ENCODE measurements at places on chromosomes 4 and X. TPM values are rescaled to one million over a fixed set of nuclear protein-coding genes. Genes with fewer than 3 reads are reported as not detected.

DNA sequence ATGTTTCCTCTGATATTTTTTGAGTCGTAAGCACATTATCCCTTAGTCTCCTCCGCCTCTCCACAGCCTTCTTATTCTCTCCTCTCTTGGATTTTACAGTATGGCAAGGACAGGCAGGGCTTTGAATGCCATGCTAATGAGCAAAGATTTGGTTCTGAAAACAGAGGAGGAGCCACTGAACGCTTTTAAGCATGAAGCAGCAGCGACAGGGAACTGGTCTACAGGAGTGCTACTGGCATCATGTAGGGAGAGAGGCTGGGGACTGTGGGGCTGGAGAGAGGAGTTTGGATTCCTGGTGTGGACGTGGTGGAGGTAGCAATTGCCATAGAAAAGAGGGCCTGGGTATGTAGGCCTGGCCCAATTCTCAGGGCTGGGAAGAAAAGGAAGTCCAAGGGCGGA lies 4.6 kb upstream of the CD99L2 start:
- H3K4me3 ChIP-seq: no peak overlapping the region
- H3K27ac ChIP-seq: no peak overlapping the region
- no peaks in the 10 kb centered on the region for H3K36me3 ChIP-seq
- no peaks in the 10 kb centered on the region for H3K4me1 ChIP-seq
- H3K27me3 ChIP-seq: no peaks in the 10 kb centered on the region

- H3K27ac ChIP-seq: no peak overlapping the region
- no peaks in the 10 kb centered on the region for H3K27me3 ChIP-seq
- DNase-seq: peak; percentile 23
- peak overlapping the region; percentile 31 for H3K4me3 ChIP-seq
- H3K36me3 ChIP-seq: no peaks in the 10 kb centered on the region
Observed at GRCh38 chr4:168631241-168632162, 134.7 kb downstream of the PALLD start.

DNA sequence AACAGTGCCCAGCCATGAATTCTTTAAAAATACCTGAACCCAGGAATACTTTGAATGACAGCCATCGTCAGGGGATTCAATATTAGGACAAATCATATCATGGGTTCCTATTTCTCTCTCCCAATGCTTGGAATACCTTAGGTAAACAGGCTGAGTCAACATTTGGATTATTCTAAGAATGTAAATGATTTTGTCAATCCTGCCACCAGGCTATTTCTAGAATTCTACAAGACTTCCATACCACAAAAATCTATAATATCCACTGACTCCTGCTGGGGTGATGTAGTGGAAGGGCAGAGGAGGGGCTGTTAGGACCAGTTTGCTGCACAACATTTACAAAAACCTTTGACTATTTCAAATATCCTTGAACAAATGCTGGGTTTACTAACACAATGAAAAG lies 65.2 kb downstream of the IGFBP7 start:
- no peaks in the 10 kb centered on the region for H3K36me3 ChIP-seq
- H3K4me3 ChIP-seq: no peak overlapping the region
- no peaks in the 10 kb centered on the region for H3K4me1 ChIP-seq
- no peaks in the 10 kb centered on the region for H3K27me3 ChIP-seq
- H3K27ac ChIP-seq: peak overlapping the region; percentile 14

DNA sequence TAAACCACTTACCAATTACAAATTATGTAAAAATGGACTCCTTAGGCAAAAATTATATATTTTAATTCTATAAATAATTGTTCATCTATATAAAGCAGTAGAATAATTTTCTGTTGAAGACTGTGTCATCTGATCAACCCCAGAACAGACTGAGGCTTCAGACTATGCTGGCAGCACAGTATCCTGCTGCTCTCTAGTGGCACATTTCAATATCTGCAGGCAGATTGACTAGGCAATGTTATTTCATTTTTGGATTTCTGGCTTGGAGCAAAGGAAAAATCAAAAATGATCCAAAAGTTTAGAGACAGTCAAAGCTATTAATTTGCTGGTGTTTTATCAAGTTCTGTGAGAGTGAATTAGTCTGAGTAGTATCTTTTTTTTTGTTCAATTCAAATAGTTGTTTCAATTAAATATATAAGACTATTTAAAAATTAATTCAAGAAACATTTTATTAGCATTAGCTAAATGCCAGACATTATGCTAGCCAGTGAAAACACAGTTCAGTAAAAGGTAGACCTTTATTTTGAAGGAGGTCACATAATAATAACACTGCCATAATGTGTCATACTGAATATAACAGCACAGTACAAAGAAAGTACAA lies 21.3 kb upstream of the SULT1E1 start:
- H3K27me3 ChIP-seq: no peaks in the 10 kb centered on the region
- H3K36me3 ChIP-seq: no peaks in the 10 kb centered on the region
- DNase-seq: peak; percentile 32
- no peaks in the 10 kb centered on the region for H3K4me1 ChIP-seq

- H3K4me3 ChIP-seq: no peak overlapping the region
- H3K36me3 ChIP-seq: no peaks in the 10 kb centered on the region
- no peaks in the 10 kb centered on the region for H3K27me3 ChIP-seq
- no peak overlapping the region for H3K27ac ChIP-seq
- DNase-seq: no peak
- H3K4me1 ChIP-seq: no peaks in the 10 kb centered on the region
Observed at GRCh38 chrX:45166781-45167180, 33.9 kb downstream of the DIPK2B start.

DNA sequence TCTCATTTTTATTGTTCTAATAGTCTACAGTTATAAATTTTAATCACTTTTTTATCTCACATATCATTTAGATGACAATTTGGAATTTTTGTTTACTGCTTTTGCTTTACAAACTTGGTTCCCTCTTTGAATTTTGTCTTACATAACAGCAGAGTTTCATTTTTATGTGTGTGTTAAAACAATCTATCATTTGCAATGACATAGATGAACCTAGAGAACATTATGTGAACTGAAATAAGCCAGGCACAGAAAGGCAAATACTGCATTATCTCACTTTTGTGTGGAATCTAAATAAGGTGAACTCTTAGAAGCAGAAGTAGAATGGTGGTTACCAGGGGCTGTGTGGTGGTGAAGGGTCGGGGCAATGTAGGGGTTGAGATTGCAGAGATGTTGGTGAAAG lies 170.7 kb downstream of the GASK1B start:
- H3K4me1 ChIP-seq: no peaks in the 10 kb centered on the region
- no peak overlapping the region for H3K4me3 ChIP-seq
- H3K27ac ChIP-seq: no peak overlapping the region
- no peaks in the 10 kb centered on the region for H3K27me3 ChIP-seq
- H3K36me3 ChIP-seq: no peaks in the 10 kb centered on the region

GRCh38 chrX:33204889-33205288 lies 6.5 kb downstream of the DMD start:
- H3K27ac ChIP-seq: no peak overlapping the region
- no peak overlapping the region for H3K4me3 ChIP-seq
- H3K27me3 ChIP-seq: no peaks in the 10 kb centered on the region
- no peaks in the 10 kb centered on the region for H3K4me1 ChIP-seq

- H3K4me3 ChIP-seq: no peak overlapping the region
- H3K4me1 ChIP-seq: peaks cover 18% of the 10 kb centered on the region
- no peaks in the 10 kb centered on the region for H3K36me3 ChIP-seq
- no peak for DNase-seq
- H3K27ac ChIP-seq: peak overlapping the region; percentile 6
Observed at GRCh38 chr4:174460684-174461083, 61.6 kb downstream of the HPGD start.

- H3K36me3 ChIP-seq: no peaks in the 10 kb centered on the region
- no peaks in the 10 kb centered on the region for H3K27me3 ChIP-seq
- H3K4me1 ChIP-seq: no peaks in the 10 kb centered on the region
- H3K4me3 ChIP-seq: no peak overlapping the region
- no peak for DNase-seq
Observed at GRCh38 chr4:175125410-175126068, 207.4 kb downstream of the ADAM29 start.

DNA sequence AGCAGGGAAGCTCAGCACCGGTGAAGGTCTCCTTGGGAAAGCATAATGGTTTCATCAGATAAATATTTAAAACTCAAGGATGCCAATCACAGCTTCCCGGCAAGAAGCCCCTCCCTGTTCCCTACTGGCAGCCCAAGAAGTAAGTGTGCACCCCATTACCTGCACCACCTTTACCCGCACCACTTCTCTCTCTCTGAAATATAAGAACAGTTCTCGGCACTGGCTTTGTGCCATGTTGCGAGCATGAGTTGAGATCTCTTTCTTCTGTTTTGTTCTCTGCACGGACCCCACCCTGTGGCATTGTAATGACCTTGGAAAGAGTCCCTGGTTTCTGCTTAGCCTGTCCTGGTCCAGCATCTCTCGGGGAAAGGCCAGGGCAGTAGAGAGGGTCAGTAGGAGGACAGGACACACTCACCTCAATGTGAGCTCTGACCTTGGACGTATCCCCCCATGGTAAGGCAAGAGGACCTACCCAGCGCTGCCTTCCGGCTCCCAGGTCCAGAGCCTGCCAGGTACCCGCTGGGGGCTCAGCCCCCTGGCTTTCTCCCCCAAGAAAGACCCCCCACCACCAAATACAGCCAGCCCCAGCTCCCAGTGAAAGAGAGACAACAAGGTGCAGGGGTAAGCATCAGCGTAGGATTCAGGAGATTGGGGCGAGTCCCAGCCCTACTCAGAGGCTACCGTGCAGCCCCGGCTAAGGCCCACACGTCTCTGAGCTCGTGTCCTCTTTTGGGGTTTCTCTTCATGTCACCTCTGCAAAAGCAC lies 80.7 kb downstream of the PSAPL1 start:
- DNase-seq: peak; percentile 19
- H3K4me3 ChIP-seq: no peak overlapping the region
- no peaks in the 10 kb centered on the region for H3K27me3 ChIP-seq
- H3K27ac ChIP-seq: no peak overlapping the region
- H3K4me1 ChIP-seq: no peaks in the 10 kb centered on the region
- no peaks in the 10 kb centered on the region for H3K36me3 ChIP-seq

DNA sequence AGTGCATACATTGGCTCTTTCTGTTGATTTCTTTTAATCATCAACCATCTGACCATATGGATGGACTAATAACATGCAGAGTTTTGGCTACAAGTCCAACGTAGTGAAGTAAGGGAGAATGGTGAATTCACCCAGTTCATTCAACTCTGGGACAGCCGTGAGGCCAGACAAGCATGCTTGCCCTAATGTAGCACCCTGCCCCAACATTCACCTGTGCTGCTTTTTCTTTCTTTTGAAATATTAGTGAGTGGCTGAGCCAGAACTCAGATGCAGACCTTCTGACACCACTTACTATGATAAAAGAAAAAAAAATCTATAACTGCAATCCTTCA lies 17.5 kb downstream of the ARSJ start:
- H3K4me1 ChIP-seq: peaks cover 5% of the 10 kb centered on the region
- no peak for DNase-seq
- H3K36me3 ChIP-seq: no peaks in the 10 kb centered on the region
- H3K27ac ChIP-seq: no peak overlapping the region
- H3K4me3 ChIP-seq: no peak overlapping the region

DNA sequence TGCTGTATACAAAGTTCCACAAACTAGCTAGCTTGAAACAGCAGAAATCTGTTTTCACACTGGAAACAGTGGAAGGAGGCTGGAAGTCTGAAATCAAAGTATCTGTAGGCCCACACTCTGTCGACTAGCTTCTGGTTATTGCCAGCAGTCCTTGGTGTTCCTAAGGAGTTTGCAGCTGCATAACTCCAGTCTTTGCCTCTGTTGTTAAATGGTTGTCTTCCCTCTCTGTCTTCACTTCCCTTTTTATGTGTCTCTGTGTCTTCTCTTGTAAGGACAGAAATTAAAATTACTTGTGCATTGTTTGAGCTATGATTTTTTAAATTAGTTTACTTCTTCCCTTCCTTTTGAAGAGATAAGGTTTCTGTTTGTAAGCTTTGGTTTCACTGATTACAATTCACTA lies 8.2 kb downstream of the MTHFD2L start:
- no peaks in the 10 kb centered on the region for H3K36me3 ChIP-seq
- DNase-seq: no peak
- H3K27me3 ChIP-seq: no peaks in the 10 kb centered on the region
- H3K4me3 ChIP-seq: no peak overlapping the region

DNA sequence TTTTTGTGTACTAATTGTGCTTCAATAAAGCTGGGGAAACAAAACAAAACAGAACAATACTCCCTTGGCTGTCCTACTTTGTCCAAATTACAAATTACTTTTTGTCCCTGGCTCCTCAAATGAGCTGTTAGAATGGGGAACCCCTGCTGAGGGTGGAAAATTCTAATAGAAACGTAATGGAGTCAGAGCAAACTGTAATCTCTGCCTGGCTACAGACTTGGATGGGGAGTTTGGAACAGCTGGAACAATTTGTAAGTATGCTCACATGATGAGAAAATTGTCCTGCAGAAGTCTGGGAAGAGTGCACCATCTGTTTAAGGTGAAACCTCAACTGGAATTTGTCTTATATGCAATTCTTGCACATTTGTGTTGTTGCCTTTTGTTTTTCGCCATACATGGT lies 364.4 kb upstream of the CLNK start:
- H3K4me1 ChIP-seq: no peaks in the 10 kb centered on the region
- DNase-seq: no peak
- H3K36me3 ChIP-seq: no peaks in the 10 kb centered on the region
- H3K27ac ChIP-seq: no peak overlapping the region

- no peak for DNase-seq
- no peaks in the 10 kb centered on the region for H3K4me1 ChIP-seq
- no peak overlapping the region for H3K4me3 ChIP-seq
- H3K36me3 ChIP-seq: peaks cover 5% of the 10 kb centered on the region
Observed at GRCh38 chrX:19955306-19955705, 35.6 kb downstream of the BCLAF3 start.

- no peak overlapping the region for H3K27ac ChIP-seq
- H3K4me3 ChIP-seq: peak overlapping the region; percentile 70
- DNase-seq: no peak
- H3K27me3 ChIP-seq: no peaks in the 10 kb centered on the region
- H3K36me3 ChIP-seq: no peaks in the 10 kb centered on the region
Observed at GRCh38 chr4:112144546-112145325, 518 bp upstream of the FAM241A start.

ANK2 gene
- 2.2 TPM for total RNA-seq

DAPP1 gene
- 2.7 TPM for total RNA-seq

FGF5 gene
- not detected for total RNA-seq

CCNG2 gene
- total RNA-seq: 20.3 TPM

HTRA3 gene
- 0.56 TPM for total RNA-seq

MAOA gene
- total RNA-seq: 26.3 TPM

CLDN22 gene
- total RNA-seq: not detected

NEUROG2 gene
- not detected for total RNA-seq

SATL1 gene
- not detected for total RNA-seq
